ENCODE measurements at places on chromosomes 5 and 9. TPM values are rescaled to one million over a fixed set of nuclear protein-coding genes. Genes with fewer than 3 reads are reported as not detected.

DNA sequence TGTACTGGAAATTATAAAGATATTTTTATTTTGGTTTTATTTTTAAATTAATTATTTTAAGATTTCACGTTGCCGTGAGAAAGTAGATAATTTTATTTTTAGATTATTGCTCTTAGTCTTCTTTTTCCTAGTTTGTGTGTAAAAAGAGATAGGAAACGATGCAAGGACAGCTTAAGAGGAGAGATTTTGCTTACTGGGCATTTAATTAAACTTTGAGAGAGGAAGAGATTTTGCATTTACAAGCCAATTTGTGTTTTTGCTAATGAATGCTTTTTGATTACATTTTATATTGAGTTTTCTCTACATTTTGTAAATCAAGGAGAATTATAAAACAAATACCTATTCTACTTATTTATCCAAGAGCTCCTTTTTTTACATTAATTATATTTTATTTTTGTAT, 64.0 kb downstream of the ARHGEF28 start:
- no peak for DNase-seq
- peaks cover 2% of the 10 kb centered on the region for H3K27me3 ChIP-seq
- no peaks in the 10 kb centered on the region for H3K36me3 ChIP-seq
- no peak overlapping the region for H3K4me3 ChIP-seq

GRCh38 chr9:120475341-120475740, 104.6 kb downstream of the CDK5RAP2 start:
- H3K36me3 ChIP-seq: peaks cover 52% of the 10 kb centered on the region
- no peak overlapping the region for H3K27ac ChIP-seq
- no peak for DNase-seq

DNA sequence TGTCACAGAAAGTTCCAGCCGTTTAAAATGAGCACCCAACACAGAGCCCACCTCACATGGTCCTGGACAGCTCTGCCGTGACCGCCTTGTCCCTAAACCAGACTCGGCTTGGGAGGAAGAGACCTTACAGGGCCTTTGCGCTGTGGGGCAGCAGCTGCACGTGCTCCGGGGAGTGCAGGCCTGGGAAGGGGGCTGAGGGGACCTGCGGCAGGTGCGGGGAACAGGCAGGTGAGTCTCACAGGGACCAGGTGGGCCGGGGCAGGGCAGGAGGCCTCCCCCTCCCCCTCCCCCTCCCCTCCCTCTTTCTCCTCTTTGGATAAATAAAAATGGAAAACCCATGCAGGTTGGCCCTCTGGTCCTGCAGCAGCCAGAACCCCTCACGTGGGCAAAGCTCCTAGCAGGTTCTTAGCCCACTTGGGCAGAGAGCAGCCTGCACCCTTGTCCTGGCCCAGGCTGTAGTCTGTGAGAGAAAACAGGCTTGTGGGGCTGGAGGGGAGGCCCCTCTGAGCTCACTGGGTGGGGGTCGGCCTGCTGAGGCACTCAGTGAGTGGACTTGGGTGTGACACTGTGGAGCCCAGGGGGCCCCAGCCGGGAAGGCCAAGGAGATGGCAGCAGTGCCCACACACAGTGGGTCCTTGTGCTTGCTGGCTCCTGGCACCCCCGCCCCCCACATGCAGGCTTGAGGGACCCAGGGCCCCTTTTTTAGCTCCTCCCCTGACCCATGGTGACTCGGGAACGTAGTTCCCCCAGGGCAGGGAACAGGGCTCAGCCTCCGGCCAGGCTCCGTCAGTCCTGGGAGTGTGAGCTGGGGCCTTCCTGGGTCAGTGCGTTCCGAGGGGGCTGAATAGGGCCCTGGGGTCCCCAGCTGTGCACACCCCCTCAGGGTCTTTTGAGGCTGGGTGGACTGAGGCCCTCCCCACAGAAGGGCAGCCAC, 40.0 kb upstream of the CACNA1B start:
- H3K4me1 ChIP-seq: no peaks in the 10 kb centered on the region
- no peak overlapping the region for H3K4me3 ChIP-seq
- H3K27ac ChIP-seq: no peak overlapping the region
- peaks cover 11% of the 10 kb centered on the region for H3K36me3 ChIP-seq

GRCh38 chr5:178774866-178775539, 44.5 kb upstream of the ZNF354A start:
- no peaks in the 10 kb centered on the region for H3K36me3 ChIP-seq
- H3K4me1 ChIP-seq: no peaks in the 10 kb centered on the region
- no peak for DNase-seq
- no peak overlapping the region for H3K27ac ChIP-seq
- H3K4me3 ChIP-seq: no peak overlapping the region

GRCh38 chr5:39381376-39381775, 17.1 kb upstream of the C9 start:
- peaks cover 11% of the 10 kb centered on the region for H3K27me3 ChIP-seq
- no peaks in the 10 kb centered on the region for H3K4me1 ChIP-seq
- no peak for DNase-seq
- H3K4me3 ChIP-seq: no peak overlapping the region
- no peaks in the 10 kb centered on the region for H3K36me3 ChIP-seq

DNA sequence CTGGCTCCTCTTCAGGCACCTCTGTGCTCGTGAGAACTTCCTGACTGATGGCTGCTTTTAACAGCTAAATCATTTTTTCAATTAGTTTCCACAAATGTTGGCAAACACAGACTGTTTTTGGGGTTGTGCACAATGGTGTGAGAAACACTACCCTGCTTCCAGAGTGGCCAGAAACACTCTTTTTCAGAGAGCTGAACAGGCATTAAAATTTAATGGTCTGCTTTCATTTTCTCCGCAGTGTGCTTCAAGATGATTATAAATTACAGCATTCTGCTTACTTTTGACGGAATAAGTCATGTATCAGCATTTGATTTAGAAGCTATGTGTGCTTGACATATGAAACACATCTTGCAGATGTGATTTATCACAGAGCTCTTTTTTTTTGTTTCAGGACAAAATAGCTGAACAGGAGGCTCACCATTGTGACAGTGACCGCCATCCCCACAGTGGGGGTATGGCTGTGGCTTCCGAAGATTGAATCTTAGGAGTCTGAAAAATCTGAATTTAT, 454.5 kb upstream of the ZNF608 start:
- no peaks in the 10 kb centered on the region for H3K27me3 ChIP-seq
- DNase-seq: no peak
- H3K4me1 ChIP-seq: no peaks in the 10 kb centered on the region
- H3K4me3 ChIP-seq: no peak overlapping the region
- H3K36me3 ChIP-seq: no peaks in the 10 kb centered on the region
- H3K27ac ChIP-seq: no peak overlapping the region

GRCh38 chr5:130151239-130151638, 247.0 kb downstream of the CHSY3 start:
- no peaks in the 10 kb centered on the region for H3K36me3 ChIP-seq
- no peaks in the 10 kb centered on the region for H3K27me3 ChIP-seq

- no peak overlapping the region for H3K4me3 ChIP-seq
- no peak for DNase-seq
- H3K4me1 ChIP-seq: peaks cover 11% of the 10 kb centered on the region
- no peaks in the 10 kb centered on the region for H3K27me3 ChIP-seq
Measured at GRCh38 chr5:154813736-154814135, 36.7 kb downstream of the FAXDC2 start.

- H3K27me3 ChIP-seq: no peaks in the 10 kb centered on the region
- H3K4me3 ChIP-seq: no peak overlapping the region
- H3K36me3 ChIP-seq: peaks cover 76% of the 10 kb centered on the region
- no peak overlapping the region for H3K27ac ChIP-seq
- DNase-seq: no peak
Measured at GRCh38 chr5:169691471-169691870, 54.4 kb downstream of the DOCK2 start.

DNA sequence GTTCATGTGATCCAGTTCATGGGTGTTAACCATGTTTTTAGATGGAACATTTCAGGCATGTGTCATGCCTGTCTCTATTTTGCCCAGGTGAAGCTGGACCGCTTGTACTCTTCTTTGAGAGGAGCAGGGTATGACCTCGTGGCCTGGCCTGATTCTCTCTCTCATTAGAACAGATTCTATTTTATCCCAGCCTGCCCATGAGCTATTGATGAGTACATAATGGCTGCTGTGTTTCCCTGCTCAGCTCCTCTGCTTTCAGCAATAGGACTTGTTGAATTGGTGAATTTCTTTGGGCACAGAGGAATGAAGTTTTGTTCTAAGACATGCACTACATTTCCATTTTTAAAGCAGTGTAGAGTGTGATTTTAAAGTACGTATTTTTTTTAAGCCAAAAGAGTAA, 86.2 kb downstream of the HACD4 start:
- H3K27me3 ChIP-seq: no peaks in the 10 kb centered on the region
- peaks cover 3% of the 10 kb centered on the region for H3K4me1 ChIP-seq
- DNase-seq: no peak
- H3K4me3 ChIP-seq: no peak overlapping the region
- no peak overlapping the region for H3K27ac ChIP-seq

- H3K27ac ChIP-seq: no peak overlapping the region
- H3K36me3 ChIP-seq: no peaks in the 10 kb centered on the region
- DNase-seq: no peak
- peaks cover 4% of the 10 kb centered on the region for H3K27me3 ChIP-seq
Measured at GRCh38 chr9:88508326-88508725, 26.7 kb upstream of the NXNL2 start.

DNA sequence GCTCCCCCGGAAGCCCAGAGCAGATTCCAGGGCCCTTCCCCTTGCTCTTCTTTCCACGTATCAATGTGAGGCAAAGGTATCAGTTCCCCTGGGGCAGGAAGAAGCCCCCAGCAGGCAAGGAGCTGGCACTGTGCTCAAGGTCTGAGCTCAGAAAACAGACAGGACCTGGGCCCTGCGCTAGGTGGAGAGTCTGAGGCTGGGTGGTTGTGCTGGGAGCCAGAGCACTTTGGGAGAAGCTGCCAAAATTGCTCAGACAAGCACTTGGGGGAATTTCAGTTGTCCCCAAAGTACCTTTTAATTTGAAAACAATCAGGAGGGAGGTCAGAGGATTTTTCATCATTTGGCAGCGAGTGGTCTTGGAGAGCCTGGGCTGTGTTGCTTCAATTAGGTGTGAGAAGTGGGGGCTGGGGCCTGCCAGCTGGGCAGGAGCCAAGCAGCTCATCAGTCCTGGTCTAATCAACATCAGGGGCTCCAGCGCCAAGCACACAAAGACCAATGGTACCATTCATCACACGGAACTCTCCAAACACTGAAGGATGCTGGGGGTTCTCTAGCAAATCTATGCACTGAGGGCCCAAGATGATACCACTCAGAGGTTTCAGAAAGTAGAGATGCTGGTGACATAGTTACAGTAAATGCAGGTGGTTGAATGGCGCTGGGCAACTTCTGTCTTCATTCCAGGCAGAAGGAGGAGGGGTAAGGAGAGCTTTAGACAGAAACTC, 176.5 kb downstream of the SNX18 start:
- no peak overlapping the region for H3K4me3 ChIP-seq
- H3K4me1 ChIP-seq: peaks cover 10% of the 10 kb centered on the region
- no peak overlapping the region for H3K27ac ChIP-seq
- H3K36me3 ChIP-seq: peaks cover 5% of the 10 kb centered on the region
- no peak for DNase-seq
- H3K27me3 ChIP-seq: peaks cover 5% of the 10 kb centered on the region

- peaks cover 27% of the 10 kb centered on the region for H3K27me3 ChIP-seq
- H3K36me3 ChIP-seq: no peaks in the 10 kb centered on the region
- H3K4me3 ChIP-seq: no peak overlapping the region
Measured at GRCh38 chr5:148988328-148988727, 74.5 kb downstream of the SH3TC2 start.

- H3K4me1 ChIP-seq: no peaks in the 10 kb centered on the region
- no peak overlapping the region for H3K27ac ChIP-seq
- H3K36me3 ChIP-seq: no peaks in the 10 kb centered on the region
- no peak overlapping the region for H3K4me3 ChIP-seq
Measured at GRCh38 chr5:106940986-106941385, 729.8 kb downstream of the EFNA5 start.

- no peaks in the 10 kb centered on the region for H3K36me3 ChIP-seq
- no peak for DNase-seq
- peaks cover 6% of the 10 kb centered on the region for H3K4me1 ChIP-seq
- no peak overlapping the region for H3K4me3 ChIP-seq
Measured at GRCh38 chr9:133234577-133235322, 25.7 kb upstream of the OBP2B start.

DNA sequence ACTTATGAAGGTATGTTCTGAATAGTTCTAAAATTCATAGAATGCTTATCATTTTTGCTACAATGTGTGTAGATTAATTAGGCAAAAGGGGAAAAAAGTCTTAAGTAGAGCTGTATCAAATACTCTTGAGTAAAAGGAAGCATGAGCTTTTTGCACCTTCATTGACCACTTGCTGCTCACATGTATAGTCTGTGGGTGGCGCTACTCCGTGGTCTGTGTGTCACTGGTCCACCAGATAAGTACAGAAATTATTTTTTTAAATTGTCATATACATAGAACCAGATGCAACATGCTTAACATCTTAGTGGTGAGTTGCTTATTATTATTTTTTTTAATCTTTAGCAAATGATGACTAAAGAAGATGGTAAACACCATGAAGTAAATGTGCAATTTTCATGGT, 130.2 kb downstream of the MAN2A1 start:
- DNase-seq: no peak
- H3K4me1 ChIP-seq: no peaks in the 10 kb centered on the region
- no peaks in the 10 kb centered on the region for H3K27me3 ChIP-seq

DNA sequence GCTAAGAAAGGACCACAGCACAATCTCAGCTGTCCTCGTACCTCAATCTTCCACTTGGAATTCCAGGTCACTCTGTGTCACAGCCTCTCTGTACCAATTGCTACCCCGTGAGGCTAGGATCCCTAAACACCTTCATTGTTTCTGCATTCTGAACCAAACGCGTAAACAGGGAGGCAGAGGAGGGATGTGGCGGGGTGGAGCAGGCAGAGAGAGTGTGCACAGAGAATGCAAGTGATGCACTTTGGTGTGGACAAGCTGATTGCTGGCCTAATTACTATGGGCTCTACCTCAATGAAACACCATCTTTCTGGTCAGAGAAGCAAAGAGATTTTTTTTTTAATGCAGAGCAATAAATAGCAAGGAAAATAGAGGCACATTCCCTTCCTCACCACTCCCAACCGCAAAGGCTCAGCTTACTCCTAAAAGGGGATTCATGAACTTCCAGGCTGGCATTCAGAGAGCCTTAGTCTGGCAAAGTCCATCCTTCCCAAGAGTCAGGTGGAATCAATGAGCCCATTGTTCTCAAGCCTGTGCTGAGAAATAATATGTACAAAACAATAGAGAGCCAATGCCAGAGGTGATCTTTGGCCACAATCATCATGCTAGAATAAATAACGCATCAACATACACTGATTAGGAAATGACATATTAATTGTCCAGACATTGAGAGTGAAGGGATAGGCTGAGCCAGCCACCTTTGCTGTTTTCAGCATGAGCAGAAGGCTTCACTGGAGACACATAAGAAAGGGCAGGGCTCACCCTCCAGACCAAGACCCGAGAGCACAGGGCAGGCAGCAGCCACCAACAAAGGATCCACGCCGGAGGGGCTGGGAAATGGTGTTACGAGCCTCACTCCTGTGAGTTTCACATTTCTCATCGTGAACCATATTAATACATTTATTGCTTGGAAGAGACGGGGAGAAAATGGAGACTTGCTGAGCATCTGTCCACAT, 278.8 kb downstream of the ENC1 start:
- no peaks in the 10 kb centered on the region for H3K4me1 ChIP-seq
- no peak overlapping the region for H3K27ac ChIP-seq
- no peak overlapping the region for H3K4me3 ChIP-seq
- no peaks in the 10 kb centered on the region for H3K36me3 ChIP-seq
- no peak for DNase-seq
- H3K27me3 ChIP-seq: no peaks in the 10 kb centered on the region

- H3K4me3 ChIP-seq: no peak overlapping the region
- peaks cover 3% of the 10 kb centered on the region for H3K4me1 ChIP-seq
- H3K36me3 ChIP-seq: no peaks in the 10 kb centered on the region
- H3K27ac ChIP-seq: no peak overlapping the region
Measured at GRCh38 chr5:14008819-14009311, 64.4 kb upstream of the DNAH5 start.

- H3K4me1 ChIP-seq: no peaks in the 10 kb centered on the region
- H3K4me3 ChIP-seq: no peak overlapping the region
- DNase-seq: no peak
- H3K27me3 ChIP-seq: no peaks in the 10 kb centered on the region
Measured at GRCh38 chr9:80556631-80557030, 984.9 kb downstream of the TLE4 start.

Gene PLPPR1
- not detected for total RNA-seq

Gene PCDHGC5
- not detected for total RNA-seq

All from activated T-helper 2 cell treated with anti-CD3 and anti-CD28 coated beads, Interferon-gamma antibody, Interleukin-2, Interleukin-4, amounts not matched to agents 10 μg/mL and 5 μg/mL and 100 μg/mL, durations not matched to agents 14 hours and 24 hours and 36 hours (primary cell).